Sigmoid colon (tissue), 7 donors: ENCODE measurements at places on chromosomes 11 and 22. TPM values are rescaled to one million over a fixed set of nuclear protein-coding genes. Genes with fewer than 3 reads are reported as not detected.
A peak's percentile ranks its signal among the peaks of the same experiment; 100 is the strongest.

The TP53AIP1 gene
- total RNA-seq: not detected

- H3K4me3 ChIP-seq: no peak overlapping the region
- H3K27me3 ChIP-seq: no peaks in the 10 kb centered on the region
- no peak for DNase-seq
- no peaks in the 10 kb centered on the region for H3K4me1 ChIP-seq
- no peak overlapping the region for H3K27ac ChIP-seq
Observed at GRCh38 chr11:15347969-15348734, 233.4 kb downstream of the INSC start.

DNA sequence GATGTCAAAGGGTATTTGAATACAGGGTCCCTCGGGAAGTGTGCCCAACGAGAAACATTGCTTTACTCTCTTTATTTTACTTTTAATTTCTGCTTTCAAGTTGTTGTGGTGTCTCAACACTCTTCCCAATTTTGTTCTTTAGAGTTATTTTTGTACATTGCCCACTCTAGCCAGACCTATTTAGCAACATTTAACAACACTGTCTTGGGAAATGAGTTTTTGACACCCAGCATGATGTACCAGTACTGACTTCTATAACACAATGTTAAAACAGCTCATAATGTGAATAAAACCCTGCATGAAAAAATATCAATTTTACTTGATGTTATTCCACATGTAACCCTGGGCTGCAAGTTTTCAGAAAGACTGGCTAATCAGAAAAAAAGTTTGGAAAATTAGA is 350.2 kb upstream of the PITPNB start:
- H3K4me3 ChIP-seq: no peak overlapping the region
- H3K4me1 ChIP-seq: peaks cover 21% of the 10 kb centered on the region
- H3K27me3 ChIP-seq: no peaks in the 10 kb centered on the region
- no peak for DNase-seq
- H3K27ac ChIP-seq: no peak overlapping the region

The MOV10L1 gene
- total RNA-seq: 1.8 TPM

DNA sequence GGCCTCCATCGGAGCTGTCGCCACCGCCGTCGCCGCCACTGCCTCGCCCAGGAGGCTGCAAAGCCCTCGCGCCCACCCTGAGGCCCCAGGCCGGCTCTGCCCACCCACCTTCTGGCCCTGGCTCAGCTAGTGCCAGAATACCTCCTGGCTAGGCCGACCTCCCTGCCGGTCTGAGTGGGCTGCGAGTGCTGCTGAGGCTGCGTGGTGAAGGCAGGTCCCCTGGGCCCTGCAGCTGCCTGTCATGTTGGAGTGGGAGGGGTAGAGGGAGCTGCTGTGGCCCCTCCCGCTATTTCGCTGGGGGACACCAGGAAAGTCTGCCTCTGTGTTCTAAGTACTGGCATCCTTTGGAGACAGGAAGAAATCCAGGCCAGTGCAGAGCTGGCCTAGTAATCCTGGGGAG is 34.2 kb downstream of the LRRC10B start:
- no peak for DNase-seq
- H3K4me1 ChIP-seq: no peaks in the 10 kb centered on the region
- H3K36me3 ChIP-seq: no peaks in the 10 kb centered on the region
- peaks cover 37% of the 10 kb centered on the region for H3K27me3 ChIP-seq
- no peak overlapping the region for H3K27ac ChIP-seq
- no peak overlapping the region for H3K4me3 ChIP-seq

DNA sequence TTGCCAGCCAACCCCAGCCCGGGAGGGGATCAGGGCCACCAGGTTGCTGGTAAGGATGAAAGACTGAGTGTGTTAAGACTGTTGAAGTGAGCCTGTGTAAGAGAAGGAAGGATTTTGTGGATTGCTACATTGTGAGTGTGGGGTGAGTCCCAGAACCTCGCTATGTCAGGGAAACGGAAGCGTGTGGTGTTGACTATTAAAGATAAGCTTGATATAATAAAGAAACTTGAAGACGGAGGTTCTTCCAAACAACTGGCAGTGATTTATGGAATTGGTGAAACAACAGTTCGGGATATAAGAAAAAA is 627 bp downstream of the JRKL start:
- H3K27me3 ChIP-seq: no peaks in the 10 kb centered on the region
- no peak for DNase-seq
- H3K27ac ChIP-seq: peak overlapping the region; percentile 89
- H3K4me3 ChIP-seq: peak overlapping the region; percentile 88

GRCh38 chr11:31797190-31798056 is 13.7 kb downstream of the PAX6 start:
- H3K27ac ChIP-seq: no peak overlapping the region
- H3K4me1 ChIP-seq: no peaks in the 10 kb centered on the region
- DNase-seq: no peak
- no peaks in the 10 kb centered on the region for H3K36me3 ChIP-seq
- no peak overlapping the region for H3K4me3 ChIP-seq

The PATL1 gene
- total RNA-seq: 11.8 TPM

- H3K27ac ChIP-seq: peak overlapping the region; percentile 68
- H3K4me1 ChIP-seq: peaks cover 39% of the 10 kb centered on the region
- H3K4me3 ChIP-seq: no peak overlapping the region
- H3K27me3 ChIP-seq: no peaks in the 10 kb centered on the region
- peak; percentile 94 for DNase-seq
- H3K36me3 ChIP-seq: no peaks in the 10 kb centered on the region
Observed at GRCh38 chr11:130609121-130610035, 160.9 kb downstream of the ADAMTS15 start.

DNA sequence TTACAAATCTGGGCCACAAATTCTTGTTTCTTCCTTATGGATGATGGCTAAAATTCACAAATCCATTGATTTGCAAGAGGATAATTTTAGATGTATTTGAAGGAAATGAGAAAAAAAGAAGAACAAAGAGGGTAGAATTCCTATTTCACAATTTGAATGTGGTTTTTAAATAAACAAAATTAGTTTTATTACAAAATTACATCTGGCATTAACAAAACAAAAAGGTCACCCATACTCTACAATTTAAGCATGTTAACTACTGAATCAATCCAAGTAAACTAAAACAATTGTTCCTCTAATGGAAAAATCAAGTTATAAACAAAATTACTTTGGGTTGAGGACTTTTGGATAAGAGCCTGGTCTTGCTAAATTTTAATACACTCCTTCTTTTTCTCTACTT is 242.0 kb downstream of the METTL15 start:
- no peak overlapping the region for H3K27ac ChIP-seq
- no peaks in the 10 kb centered on the region for H3K36me3 ChIP-seq
- H3K27me3 ChIP-seq: no peaks in the 10 kb centered on the region
- H3K4me3 ChIP-seq: no peak overlapping the region
- no peaks in the 10 kb centered on the region for H3K4me1 ChIP-seq

The BTBD18 gene
- total RNA-seq: not detected

DNA sequence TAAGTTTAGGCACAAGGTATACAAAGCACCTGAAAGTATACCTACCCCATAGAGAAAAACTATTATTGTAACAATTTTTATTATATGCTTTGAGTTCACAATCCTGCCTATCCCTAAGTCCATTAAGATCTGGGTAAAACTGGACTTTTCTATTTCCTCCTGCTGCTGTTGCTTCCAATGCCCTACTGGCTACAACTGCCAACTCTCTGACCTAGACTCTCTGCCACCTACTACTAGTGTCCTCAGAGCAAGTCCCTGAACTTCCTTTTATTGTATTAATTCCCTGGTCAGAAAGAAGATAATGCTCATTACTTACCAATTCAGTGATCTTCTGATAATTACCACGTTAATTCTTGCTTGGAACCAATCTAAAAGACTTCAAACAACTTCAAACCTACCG is 70.3 kb downstream of the RBFOX2 start:
- H3K4me3 ChIP-seq: no peak overlapping the region
- no peak overlapping the region for H3K27ac ChIP-seq
- no peaks in the 10 kb centered on the region for H3K27me3 ChIP-seq
- H3K36me3 ChIP-seq: no peaks in the 10 kb centered on the region
- DNase-seq: no peak

The SLC17A6 gene
- not detected for total RNA-seq

GRCh38 chr11:32385998-32386397 is 49.3 kb downstream of the WT1 start:
- no peak overlapping the region for H3K4me3 ChIP-seq
- H3K4me1 ChIP-seq: peaks cover 16% of the 10 kb centered on the region
- H3K36me3 ChIP-seq: no peaks in the 10 kb centered on the region
- no peak overlapping the region for H3K27ac ChIP-seq
- no peaks in the 10 kb centered on the region for H3K27me3 ChIP-seq

DNA sequence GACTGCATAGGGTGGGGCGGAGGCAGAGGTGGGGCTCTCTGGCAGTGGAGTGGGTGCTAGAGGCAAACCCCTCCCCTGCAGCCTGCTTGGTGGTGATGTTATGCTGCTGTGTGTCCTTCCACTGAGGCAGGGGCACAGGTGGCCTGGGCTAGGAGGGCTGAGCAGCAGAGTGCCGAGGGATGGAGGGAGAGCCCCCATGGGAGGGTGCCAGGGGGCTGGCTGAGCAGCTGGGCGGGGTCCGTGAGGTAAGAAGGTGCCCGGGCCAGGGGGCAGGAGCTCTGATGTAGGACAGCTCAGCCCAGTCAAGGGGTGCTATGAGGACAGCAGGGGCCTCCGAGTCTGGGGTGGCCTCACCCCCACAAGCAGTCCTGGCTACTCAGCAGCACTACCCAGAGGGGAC is 4.2 kb downstream of the CLDN5 start:
- no peak overlapping the region for H3K4me3 ChIP-seq
- H3K4me1 ChIP-seq: peaks cover 19% of the 10 kb centered on the region
- H3K27ac ChIP-seq: no peak overlapping the region

DNA sequence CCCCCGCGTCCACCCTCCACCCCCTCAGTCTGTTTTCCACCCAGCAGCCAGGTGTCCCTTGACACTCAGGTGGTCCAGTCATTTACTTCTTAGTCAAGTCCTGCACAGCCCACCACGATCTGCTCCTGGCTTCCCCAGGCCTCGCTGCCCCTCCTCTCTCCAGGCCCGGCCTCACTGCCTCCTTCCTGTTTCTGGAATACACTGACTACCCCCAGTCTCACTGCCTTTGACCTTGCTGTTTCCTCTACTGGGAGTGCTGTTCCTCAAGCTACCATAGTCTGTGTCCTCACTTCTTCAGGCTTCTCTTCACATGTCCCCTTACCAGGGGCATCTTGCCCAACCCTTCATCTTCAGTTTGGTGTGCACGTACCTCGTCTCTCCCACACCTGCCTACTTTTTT is 7.4 kb downstream of the MCM5 start:
- H3K4me3 ChIP-seq: no peak overlapping the region
- H3K4me1 ChIP-seq: no peaks in the 10 kb centered on the region
- peaks cover 36% of the 10 kb centered on the region for H3K36me3 ChIP-seq
- H3K27ac ChIP-seq: no peak overlapping the region

DNA sequence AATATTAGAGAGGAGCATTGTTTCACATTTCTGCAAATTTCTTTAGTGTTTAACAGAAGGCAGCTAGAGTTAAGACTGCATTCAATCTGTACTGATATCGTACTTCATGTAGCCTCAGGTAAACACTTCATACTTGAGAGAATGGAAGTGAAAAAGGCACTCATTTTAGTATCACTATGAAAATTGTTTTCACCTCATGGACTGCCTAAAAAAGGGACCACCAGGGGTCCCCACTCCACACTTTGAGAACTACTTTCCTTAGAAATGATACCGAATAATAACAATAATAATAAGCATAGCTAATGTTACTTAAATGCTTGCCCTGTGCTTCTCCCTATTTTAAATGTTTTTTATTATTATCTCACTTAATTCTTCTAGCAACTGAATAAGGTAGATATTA is 95.1 kb downstream of the BLID start:
- H3K27me3 ChIP-seq: no peaks in the 10 kb centered on the region
- no peaks in the 10 kb centered on the region for H3K36me3 ChIP-seq
- H3K4me3 ChIP-seq: no peak overlapping the region
- no peak for DNase-seq
- no peak overlapping the region for H3K27ac ChIP-seq

The SPON1 gene
- total RNA-seq: 36.8 TPM

DNA sequence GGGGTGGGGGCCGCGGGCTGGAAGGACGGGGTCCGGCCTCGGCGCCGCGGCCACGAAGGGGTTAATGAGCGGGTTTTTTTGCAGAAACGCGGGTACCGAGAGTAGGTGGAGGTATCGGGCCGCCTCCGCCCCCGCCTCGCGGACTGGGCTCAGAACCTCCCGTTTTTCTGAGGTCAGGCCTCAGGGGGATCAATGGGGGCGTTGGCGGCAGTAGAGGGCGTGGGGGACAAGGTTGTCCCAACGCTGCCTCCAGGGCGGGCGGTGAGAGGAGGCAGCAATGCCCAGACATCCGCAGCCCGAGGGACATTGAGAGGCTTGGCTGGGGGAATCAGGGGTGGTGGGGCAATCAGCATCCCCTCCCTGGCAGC is 34.8 kb upstream of the PRODH start:
- no peak for DNase-seq
- H3K27me3 ChIP-seq: peaks cover 48% of the 10 kb centered on the region
- H3K36me3 ChIP-seq: no peaks in the 10 kb centered on the region
- H3K27ac ChIP-seq: no peak overlapping the region

- DNase-seq: no peak
- H3K27ac ChIP-seq: no peak overlapping the region
- H3K27me3 ChIP-seq: no peaks in the 10 kb centered on the region
- H3K4me1 ChIP-seq: no peaks in the 10 kb centered on the region
- no peaks in the 10 kb centered on the region for H3K36me3 ChIP-seq
- no peak overlapping the region for H3K4me3 ChIP-seq
Observed at GRCh38 chr22:21725956-21726649, 9.5 kb downstream of the YPEL1 start.

- no peak for DNase-seq
- no peak overlapping the region for H3K27ac ChIP-seq
- no peaks in the 10 kb centered on the region for H3K27me3 ChIP-seq
- no peak overlapping the region for H3K4me3 ChIP-seq
- no peaks in the 10 kb centered on the region for H3K36me3 ChIP-seq
Observed at GRCh38 chr11:2783536-2784082, 83.8 kb upstream of the KCNQ1OT1 start.

The CLDN5 gene
- total RNA-seq: 38.3 TPM

- no peak for DNase-seq
- H3K27me3 ChIP-seq: no peaks in the 10 kb centered on the region
- H3K36me3 ChIP-seq: no peaks in the 10 kb centered on the region
- H3K4me3 ChIP-seq: no peak overlapping the region
- no peaks in the 10 kb centered on the region for H3K4me1 ChIP-seq
Observed at GRCh38 chr11:122833846-122834464, 4.3 kb upstream of the CRTAM start.

- no peak overlapping the region for H3K27ac ChIP-seq
- H3K27me3 ChIP-seq: no peaks in the 10 kb centered on the region
- no peak overlapping the region for H3K4me3 ChIP-seq
Observed at GRCh38 chr11:45225277-45225676, 60.9 kb downstream of the SYT13 start.
